ENCODE measurements at places on chromosomes 16 and 17. TPM values are rescaled to one million over a fixed set of nuclear protein-coding genes. Genes with fewer than 3 reads are reported as not detected.

IGF2BP1 gene
- 5.6 TPM for total RNA-seq

PRR14 gene
- 9.3 TPM for total RNA-seq

ESRP2 gene
- total RNA-seq = not detected

TCAP gene
- total RNA-seq = 0.40 TPM

UMOD gene
- total RNA-seq = not detected

NAGS gene
- 1.6 TPM for total RNA-seq

RAB26 gene
- total RNA-seq = 1.6 TPM

THRA gene
- 22.3 TPM for total RNA-seq

PLLP gene
- not detected for total RNA-seq

MT1F gene
- not detected for total RNA-seq

KRTAP16-1 gene
- total RNA-seq = not detected

BPTF gene
- 24.1 TPM for total RNA-seq

HSD17B1 gene
- 0.26 TPM for total RNA-seq

KCNJ12 gene
- 0.98 TPM for total RNA-seq

RASD1 gene
- 0.19 TPM for total RNA-seq

- peak; percentile 46 for DNase-seq
These were observed 1.3 kb upstream of the SLC6A4 start for GRCh38 chr17:30236766-30237165.

DNA sequence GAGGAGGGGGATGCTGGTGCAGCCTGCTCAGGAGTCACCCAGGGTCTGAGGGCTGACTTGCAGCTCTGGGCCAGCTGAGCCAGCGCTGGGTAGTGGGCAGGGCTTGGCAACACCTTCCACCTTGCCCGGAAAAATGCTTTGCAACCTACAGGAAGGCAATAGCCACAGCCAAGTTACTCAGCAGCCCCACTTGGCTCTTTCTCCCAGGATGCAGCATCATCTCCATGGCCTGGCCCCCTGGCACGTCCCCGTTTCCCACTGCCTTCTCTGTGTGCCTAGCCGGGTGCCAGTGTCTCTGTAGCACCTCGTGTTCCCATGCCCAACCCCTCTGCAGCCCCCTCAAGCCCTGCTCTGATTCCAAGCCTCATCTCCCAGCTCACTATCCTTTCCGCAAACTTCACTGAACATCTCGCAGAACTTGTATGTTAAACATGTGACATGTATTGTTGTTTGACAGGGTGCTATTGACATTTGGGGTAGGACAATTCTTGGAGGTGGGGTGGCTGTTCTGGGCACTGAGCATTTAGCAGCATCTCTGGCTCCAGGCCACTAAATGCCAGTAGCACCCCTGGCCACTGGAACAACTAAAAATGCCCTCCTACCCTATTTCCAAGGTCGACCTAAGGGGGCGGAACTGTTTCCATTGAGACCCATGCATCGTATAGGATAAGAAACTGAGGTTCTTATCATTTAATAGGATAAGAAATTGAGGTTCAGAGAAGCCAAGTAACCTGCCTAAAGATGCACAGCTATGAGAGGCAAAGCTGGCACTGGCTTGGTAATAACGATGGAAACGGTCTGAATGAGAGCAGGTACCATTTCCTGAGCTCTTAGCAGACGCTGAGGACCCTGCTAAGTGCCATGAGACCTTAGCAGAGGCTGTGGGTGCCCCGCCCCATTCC, 12.2 kb downstream of the DEXI start:
- DNase-seq = no peak

DNA sequence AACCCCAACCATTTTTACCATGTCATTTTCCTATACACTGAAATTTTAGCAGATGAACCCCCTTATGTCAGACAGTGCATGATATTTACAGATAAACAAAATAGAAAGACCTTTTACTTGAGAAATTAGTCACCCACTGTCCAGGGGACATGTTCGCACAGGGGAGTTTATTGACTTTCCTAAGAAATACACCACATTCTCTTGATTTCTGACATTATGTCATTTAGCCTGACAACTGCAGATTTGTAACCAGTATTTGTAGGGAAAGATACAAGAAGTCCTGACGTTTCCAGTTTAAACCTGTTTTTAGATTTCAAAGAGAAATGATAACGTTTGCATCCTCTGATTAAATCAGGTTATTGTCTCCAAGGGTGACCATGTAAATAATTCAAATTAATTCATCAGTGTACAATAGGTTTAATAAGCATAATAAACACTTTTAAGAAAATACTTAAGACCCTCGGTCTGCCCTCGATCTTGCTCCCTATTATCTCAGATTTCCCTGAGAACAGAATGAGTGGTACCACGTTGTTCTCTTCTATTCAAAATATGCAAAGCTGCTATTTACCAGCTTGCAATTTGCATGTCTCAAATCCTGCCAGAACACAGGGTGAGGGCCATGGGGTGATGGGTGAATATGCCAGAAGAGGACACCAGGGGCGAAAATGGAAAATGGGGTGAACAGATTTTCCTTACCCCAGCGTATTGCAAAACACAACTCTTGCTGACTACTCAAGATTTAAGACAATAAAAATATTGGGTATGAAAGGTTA, 2.1 kb upstream of the LYRM9 start:
- DNase-seq = no peak

DNA sequence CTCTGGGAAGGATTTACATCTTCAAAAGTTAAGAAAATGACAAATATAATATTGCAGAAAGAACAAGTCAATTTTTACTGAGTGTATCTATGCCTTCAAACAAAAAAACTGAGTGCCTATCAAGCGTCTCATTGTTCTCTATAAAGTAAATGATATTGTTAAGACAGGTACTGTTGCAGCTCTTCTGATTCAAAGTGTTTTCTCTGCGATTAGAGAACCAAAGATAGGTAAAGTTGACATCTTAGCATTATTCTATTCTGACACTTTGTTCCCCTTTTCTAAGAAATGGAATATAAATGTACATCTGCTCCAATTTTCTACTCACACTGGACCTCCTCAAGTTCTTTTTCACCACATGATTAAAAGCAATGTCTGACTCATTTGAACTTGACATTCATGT, 1317.7 kb downstream of the CDH11 start:
- no peak for DNase-seq

DNA sequence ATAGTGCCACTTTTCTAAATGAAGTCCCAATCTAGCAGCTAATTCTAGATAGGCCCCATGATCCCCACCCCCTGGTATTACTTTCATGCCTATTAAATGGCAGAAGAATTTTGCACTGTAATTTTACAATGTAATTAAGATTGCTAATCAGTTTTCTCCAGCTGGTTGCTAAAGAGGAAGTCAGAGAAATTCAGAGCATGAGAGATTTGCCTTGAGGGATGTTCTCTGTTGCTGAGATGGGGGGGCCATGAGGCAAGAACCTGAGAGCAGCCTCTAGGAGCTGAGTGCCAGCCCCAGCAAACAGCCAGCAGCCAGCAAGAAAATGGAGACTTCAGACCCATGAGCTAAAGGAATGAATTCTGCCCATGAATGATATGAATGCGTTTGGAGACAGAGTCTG, 38.9 kb downstream of the SHCBP1 start:
- DNase-seq = no peak

GRCh38 chr16:1985466-1986150, 1.6 kb downstream of the GFER start:
- no peak for DNase-seq

GRCh38 chr17:3891626-3892094, 1.2 kb downstream of the CAMKK1 start:
- no peak for DNase-seq

- DNase-seq = no peak
These were observed 526 bp downstream of the KIAA0513 start for GRCh38 chr16:85027958-85028684.

- no peak for DNase-seq
These were observed 32.7 kb upstream of the RPH3AL start for GRCh38 chr17:385178-385835.

DNA sequence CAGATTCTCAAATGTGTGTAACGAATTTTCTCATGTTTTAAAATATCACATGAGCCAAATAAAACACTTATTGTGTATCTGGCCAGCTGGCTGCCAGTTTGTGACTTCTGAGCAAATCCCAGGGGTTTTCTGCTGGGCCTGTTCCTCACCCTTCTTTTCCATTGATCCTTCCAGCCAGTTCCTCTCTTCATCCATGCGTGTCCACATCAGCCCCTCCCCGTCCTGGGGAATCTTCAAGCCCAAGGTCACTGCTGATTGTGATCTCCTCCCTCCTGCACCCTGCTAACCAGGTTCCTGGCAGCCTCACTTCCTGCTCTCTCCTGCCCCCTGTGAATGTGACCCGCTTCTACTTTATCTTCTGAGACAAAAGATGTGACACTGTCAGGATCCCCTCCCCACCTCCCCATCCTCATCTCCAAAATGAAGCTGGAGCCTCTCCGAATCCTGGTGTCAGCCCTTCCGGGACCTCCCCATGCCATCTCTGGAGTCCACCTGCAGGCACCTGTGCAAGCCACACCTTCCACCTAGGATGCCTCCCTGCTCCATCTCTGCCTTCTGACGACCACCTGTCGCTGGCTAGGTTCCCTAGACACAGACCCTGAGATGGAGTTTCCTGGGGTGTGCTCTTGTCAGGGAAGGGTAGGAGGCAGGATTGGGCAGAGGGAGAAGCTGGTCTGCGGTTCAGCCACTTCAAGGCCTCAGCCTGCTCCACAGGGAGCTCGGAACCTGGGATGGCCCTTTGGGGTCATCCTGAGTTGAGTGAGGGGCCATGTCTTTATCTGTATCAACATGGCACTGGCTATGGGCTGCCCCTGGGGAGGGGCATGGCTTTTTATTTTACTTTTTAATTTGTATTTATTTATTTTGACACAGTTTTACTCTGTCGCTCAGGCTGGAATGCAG, 205.1 kb downstream of the KATNIP start:
- DNase-seq = no peak

DNA sequence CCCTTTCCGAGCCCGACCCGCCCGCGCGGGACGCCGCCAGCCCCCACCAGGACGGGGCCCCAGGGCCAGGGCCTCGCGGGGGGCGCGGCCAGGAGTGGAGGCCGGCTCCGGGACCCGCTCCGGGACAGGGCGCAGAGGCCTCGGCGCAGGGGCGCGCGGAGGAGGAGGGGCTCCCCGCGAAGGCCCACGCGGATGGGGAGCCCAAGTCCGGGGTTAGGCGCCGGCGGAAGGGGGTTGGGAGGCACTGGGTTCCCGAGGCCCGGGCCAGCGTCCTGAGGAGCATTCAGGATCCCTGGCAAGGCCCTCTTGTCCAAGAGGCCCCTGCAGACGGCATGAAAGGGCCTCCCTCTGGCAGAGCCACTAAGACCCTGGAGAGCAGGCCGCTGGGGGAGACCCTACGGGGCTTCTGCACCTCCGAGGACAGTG, 57.8 kb upstream of the CIBAR2 start:
- DNase-seq = no peak

DNA sequence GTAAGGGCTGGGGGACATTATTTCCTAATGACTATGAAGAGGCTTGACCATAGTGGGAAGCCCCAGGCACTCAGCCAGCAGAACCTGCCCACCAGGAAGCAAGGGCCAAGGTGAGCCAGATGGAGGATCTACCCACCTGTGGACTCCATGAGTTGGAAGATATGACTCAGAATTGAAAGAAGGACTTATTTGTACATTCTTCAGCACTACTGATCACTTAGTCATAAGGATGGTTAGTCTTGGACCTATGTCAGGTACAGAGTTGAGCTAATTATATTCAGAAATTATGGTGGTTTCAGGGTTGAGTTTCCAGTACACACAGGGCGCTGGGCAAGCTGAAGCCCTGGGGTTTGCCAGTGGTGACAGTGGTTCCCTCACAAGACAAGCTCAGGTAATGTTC, 24.0 kb upstream of the GRIN2A start:
- no peak for DNase-seq

DNA sequence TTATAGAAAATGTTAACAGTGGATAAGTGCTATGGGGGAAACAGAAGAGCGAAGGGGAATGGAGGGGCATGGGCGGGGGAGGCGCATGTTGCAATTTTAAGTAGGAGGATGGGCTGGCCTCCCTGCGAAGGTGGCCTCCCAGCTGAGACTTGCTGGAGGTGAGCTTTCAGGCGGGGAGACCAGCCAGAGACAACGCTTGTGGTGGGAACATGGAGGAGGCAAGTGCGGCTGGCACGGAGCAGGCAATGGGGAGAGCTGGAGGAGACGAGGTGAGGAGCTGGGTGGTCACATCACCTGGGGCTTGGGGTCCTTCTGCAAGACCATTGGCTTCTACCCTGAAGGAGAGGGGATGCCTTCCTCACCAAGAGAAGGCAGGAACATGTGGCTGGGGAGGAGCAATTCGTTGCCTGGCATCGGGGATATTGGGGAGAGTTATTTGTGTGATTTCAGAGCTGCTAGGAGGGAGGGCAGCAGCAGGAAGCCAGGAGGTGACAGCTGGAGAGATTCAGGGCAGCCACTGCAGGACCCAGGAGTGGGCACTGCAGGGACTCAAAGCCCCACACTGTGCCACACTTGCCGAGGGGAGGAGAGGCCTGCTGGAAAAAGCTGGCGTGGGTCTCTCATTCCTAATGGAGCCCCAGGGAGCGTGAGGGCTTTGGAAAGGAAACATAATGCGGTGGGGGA, 34.4 kb downstream of the PMFBP1 start:
- no peak for DNase-seq

GRCh38 chr17:6048486-6048885, 21.7 kb upstream of the WSCD1 start:
- no peak for DNase-seq

- DNase-seq = peak; percentile 62
These were observed 140.9 kb downstream of the KCNJ2 start for GRCh38 chr17:70310221-70310672.

DNA sequence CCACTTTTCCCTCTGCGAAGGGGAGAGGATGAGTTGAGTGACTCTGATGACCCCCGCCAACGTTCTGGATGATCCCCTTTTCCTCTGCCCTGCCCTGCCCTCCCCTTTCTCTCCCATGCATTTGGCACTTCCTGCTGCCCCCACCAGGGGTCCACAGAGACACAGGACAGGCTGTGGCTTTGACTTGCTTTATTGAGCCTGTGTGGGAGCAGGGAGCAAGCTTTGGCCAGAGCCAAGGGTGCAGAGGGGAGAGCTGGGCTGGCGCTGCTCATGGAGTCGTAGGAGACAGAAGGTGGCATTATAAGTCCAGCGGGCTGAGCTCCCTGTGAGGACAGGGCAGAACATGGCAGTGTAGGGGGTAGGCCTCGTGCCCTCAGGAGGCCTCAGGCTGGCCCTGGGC, 1.6 kb downstream of the PPY start:
- DNase-seq = peak; percentile 42

DNA sequence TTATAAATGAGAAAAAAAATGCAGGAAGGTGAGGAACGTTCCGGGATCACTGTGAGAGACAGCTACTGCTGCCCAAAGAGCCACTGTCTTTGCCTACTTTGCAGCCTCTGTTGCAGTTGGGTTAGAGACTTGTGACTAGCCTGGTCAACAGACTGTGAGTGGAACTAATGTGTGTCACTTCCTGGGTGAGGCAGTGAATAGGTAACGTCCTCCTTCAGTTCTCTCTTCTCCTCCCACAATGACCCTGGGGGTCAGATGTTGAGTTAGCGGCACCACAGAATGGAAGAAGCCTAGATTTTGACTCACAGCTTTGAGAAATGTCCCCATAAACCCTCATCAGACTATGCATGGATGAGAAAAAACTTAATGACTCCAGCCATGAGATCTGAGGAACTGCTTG, 5.2 kb downstream of the C16orf46 start:
- DNase-seq = peak; percentile 26

- DNase-seq = no peak
These were observed 5.7 kb downstream of the METRNL start for GRCh38 chr17:83085103-83085502.

GRCh38 chr17:17203173-17203730, 2.9 kb downstream of the PLD6 start:
- DNase-seq = no peak

- peak; percentile 71 for DNase-seq
These were observed 4.1 kb upstream of the SLFN5 start for GRCh38 chr17:35238821-35239220.

GRCh38 chr16:27514806-27515205, 34.9 kb downstream of the GTF3C1 start:
- no peak for DNase-seq

- peak; percentile 71 for DNase-seq
These were observed 53.6 kb upstream of the ADORA2B start for GRCh38 chr17:15891318-15891717.
